ENCODE measurements at places on chromosomes 7 and 10.

DNA sequence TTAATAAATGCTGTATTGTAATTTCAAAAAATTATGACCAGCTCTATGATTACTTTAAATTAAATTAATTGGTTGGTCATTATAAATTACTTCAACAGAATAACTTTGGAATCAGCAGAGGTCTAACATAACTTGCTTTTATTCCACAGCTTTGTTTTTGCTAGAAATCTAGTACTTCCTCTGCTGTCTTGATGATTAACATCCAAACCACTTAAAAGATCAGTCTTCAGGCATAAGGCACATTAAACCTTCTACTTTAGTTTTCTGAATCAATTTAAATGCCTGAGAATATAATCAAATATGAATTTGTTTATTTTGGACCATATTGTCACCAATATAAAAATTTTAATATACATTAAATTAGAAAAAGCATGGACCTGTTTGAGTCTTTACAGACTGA, 465.3 kb downstream of the ARL4A start:
- DNase-seq, result no peak

GRCh38 chr7:73773700-73774517, 3.8 kb upstream of the CLDN3 start:
- DNase-seq, result no peak

- no peak for DNase-seq
Observed at GRCh38 chr7:4173615-4174014, 508.5 kb upstream of the FOXK1 start.

DNA sequence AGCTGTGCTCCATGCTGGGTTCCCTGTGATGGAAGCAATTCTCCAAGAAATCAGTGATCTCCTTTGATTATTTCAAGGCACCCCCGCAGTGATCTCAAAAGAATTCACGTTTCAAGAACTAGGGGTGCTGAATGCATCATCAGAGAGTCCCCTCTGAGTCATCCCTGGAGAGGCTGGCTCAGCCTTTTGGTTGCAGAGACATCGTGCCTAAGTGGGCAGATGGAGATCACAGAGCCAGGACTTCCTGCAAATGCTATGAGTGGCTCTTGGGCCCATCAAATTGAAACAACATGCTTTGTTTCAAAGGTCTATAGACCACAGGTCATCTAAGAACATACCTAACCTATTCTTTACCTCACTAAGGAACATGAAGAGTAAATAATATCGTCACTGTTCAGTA, 41.5 kb upstream of the PLEKHA1 start:
- DNase-seq, result no peak

GRCh38 chr10:129860396-129860795, 103.7 kb downstream of the EBF3 start:
- DNase-seq, result no peak

GRCh38 chr7:111168182-111168581, 77.3 kb downstream of the LRRN3 start:
- peak; percentile 80 for DNase-seq

DNA sequence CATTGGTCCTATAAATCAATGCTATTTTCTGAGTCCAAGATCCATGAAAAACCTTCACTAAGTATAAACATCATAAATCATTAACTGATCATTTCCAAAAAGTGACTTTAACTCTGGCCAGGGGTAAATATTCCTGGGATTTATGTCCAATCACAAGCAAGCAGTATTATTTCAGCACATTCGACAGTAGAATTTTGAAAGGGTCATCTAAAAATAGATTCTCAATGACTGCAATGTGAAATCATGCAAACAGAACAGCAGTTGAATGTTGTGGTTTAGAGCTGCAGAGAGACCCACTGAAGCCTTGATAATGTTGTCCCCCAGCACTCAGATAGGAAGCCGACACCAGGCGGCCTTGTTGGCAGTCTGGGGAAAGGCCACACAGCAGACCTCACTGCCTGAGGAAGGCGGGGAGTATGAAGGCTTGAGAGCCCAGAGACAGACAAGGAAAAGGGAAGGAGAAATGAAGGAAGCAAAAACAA, 38.1 kb downstream of the FAM107B start:
- DNase-seq, result peak; percentile 51

DNA sequence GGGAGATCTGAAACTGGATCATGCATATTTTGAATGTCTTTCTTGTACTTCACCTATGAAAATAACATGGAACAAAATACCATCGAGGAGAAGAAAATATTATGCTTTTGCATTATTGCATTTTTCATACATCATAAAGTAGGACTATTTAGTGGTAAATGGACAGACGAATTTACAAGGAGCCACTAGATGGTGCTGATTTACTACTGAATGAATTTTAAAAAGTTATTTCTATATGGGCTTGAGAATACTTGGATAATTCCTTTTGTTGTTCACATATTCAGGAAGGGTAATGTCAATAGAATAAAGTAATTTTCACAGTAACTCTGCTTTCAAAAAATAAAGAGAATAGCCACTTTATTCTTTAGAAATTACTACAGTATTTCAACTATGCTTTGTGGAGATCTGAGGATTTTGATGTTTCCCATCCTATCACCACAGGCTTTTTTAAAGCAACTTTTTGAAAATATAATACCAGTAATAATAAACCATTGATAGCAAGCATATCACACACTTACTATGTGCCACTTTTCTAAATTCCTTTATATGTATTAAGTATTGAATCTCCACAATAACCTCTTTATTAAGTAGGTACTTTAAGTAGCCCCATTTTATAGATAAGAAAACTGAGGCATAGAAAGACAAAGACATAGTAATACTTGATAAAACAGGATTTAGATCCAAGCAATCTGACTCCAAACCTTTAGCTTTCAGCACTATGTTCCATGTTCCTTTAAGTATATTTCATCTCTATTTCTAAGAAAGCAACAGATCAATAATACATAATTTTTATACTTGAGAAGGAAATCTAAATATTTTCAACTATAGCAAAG, 38.6 kb downstream of the NEBL start:
- DNase-seq, result peak; percentile 31

DNA sequence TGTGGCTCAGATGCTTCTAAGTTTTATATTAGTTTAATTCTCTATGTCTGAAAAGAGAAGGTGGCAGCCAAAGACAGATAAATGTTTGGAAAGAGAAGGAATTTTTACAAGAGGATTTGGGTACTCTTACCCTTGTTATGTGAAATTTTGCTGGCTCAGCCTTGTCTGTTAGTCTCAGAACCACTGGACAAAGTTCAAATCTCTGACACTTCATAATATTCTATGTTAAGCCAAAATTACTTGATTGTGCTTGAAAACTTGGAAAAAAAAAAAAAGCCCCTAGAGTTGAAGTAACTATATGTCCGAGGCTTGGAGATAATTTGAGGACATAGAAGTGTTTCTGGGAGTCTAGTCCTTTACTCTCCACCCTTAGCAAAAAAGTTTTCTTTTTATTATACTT, 1079.3 kb upstream of the LRRTM3 start:
- no peak for DNase-seq

DNA sequence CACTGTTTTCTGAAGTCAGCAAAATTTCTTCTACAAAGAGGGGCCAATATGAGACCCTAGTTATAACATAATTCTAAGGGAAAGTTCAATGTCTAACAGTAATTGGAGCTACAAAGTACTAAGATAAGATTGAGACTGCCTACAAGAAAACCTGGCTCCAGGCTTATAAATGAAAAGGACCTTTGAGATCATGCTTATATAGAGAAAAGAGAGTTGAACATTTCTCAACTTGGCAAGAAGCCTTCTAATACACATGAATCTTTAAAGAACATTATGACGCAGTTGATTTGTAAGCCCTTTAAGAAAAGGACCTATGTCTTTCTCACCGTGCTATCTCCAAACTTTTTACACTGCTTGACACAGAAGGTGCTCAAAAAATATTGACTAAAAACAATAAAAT, 87.9 kb downstream of the TPK1 start:
- no peak for DNase-seq

- DNase-seq, result no peak
Observed at GRCh38 chr10:129471447-129472175, 4.6 kb downstream of the MGMT start.

- peak; percentile 64 for DNase-seq
Observed at GRCh38 chr7:149005427-149006344, 22.6 kb downstream of the PDIA4 start.

DNA sequence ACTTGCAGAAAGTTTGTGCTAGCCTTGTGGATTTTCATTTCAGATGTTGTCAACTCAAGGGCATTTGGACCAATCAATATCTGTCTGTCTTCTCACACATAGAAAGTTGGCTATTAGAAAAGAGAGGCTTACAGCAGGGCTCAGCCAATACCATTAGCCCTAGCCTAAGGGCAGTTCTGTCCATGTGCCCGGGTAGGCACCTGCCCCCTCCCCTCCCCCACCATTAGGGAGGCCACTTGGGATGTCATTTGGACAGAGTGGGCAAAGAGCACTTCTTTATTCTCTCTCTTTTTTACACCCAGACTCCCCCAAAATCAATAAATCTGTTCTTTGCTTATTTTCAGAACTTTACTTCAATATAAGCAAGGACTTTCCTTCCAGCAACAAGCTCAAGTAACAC, 188.5 kb upstream of the MKI67 start:
- no peak for DNase-seq

DNA sequence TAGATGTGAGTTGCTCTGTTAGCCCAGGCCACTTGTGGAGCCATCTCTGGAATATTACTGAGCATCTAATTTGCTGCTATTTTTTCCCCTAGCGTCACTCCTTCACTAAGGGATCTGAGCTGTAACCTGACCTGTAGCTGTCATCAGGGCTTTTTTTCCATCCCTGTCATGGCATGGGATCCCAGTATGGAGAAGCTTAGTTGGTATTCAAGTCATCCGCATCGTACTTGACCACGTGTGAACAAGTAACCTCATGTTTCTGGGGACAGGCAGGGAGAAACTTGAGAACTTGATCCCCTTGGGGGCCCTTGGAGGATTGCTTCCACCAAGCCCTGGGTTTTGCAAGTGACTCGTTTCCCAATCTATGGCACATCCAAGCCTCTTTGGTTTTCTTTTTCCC, 474.4 kb upstream of the GALNT17 start:
- peak; percentile 53 for DNase-seq

- DNase-seq, result no peak
Observed at GRCh38 chr7:12949060-12949931, 261.9 kb downstream of the ARL4A start.

DNA sequence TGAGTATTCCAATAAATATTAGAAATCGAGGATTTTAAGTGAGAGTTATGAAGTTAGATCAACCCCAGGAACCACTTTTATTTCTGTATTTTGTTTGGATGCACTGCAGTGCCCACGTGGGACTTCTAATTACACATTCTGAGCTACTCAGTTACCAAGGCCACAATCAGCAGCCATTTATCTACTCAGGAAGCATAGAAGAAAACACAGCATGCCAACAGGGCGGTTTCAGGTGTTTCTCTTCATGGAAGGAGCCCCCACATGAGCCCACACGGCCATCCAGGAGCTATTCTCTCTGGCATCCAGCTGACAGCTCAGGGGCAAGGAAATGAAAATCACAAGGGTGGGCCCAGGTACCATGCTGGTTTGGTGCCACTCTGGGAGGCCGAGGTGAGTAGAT, 266.5 kb upstream of the MKLN1 start:
- no peak for DNase-seq

DNA sequence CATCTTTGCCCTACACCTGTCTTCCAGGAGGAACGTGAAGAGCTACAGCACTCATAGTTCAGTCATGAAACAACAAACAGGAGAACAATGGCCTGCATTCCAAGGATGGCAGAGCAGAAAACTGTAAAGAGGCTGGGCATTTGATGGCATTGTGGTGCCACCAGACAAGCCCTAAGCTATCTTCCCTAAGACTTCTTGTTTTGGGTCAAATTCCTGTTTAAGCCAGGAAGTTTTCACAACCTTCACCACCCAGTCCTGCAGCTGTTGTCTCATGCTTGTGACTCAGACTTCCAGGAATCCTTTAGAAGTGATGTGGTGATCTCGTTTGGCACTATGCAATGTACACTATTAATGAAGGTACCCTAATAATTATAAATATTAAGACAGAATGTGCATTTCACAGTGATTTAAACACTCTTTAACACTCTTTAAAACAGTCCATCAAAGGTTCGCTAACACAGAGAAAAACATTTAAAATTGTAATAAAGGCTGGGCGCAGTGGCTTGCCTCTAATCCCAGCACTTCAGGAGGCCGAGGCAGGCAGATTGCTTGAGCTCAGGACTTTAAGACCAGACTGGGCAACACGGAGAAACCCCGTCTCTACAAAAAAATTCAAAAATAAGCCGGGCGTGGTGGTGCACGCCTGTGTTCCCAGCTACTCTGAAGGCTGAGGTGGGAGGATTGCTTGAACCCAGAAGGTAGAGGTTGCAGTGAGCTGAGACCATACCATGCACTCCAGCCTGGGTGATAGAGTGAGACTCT, 2.7 kb upstream of the HERPUD2 start:
- peak; percentile 30 for DNase-seq

All from fibroblast of skin of right quadriceps (primary cell).